CD4-positive, CD25-positive, alpha-beta regulatory T cell (primary cell): ENCODE measurements at places on chromosomes 1 and 21. TPM values are rescaled to one million over a fixed set of nuclear protein-coding genes. Genes with fewer than 3 reads are reported as not detected.

DNA sequence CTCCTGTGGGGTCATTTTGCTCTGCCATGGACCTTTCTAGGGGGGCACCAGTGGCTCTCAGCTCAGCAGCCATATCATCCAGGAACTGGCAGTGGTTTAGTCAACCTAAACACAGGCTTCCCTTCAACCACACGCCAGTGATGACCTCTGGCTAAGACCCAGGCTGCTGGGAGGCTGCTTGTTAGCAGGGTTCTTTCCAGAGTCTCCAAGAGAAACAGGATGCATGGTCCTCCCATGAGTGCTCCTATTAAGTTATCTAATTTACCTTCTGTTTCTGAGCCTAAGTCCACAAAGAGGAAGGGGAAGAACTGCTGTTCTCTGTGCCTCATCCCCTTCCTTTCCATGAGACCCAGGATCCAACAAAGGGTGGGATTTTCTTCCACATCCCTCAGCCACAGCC is 137.3 kb upstream of the PLXNA2 start:
- H3K27ac ChIP-seq = no peak overlapping the region
- no peak overlapping the region for H3K4me3 ChIP-seq
- no peaks in the 10 kb centered on the region for H3K36me3 ChIP-seq

TINAGL1 gene
- not detected for polyA plus RNA-seq

GRCh38 chr1:54926970-54927369 is 40.0 kb upstream of the DHCR24 start:
- H3K4me3 ChIP-seq = no peak overlapping the region
- DNase-seq = no peak

- H3K27me3 ChIP-seq = no peaks in the 10 kb centered on the region
- H3K36me3 ChIP-seq = no peaks in the 10 kb centered on the region
These were observed 121.0 kb downstream of the TMEM53 start for GRCh38 chr1:44553127-44553758.

DNA sequence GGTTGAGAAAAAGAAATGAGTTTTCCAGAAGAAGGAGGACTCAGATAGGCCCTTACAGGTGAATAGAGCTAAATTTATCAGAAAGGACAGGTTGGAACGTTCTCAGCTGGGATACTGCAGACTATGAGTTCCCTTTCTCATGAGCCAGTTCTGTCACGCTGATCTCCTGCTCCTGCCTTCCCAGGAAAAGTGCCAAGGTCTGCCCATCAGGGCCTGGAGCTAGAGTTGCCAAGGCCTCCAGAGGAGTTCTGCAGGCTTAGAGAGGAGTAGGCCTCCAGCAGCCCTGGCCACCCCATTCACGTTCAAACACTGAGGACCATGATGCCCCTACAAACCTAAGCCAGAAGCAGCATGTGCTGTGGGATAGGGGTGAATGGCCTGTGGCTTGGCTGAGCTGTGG is 126.8 kb upstream of the TNR start:
- no peaks in the 10 kb centered on the region for H3K27me3 ChIP-seq
- no peaks in the 10 kb centered on the region for H3K4me1 ChIP-seq
- H3K36me3 ChIP-seq = no peaks in the 10 kb centered on the region
- no peak overlapping the region for H3K4me3 ChIP-seq
- DNase-seq = no peak

DNA sequence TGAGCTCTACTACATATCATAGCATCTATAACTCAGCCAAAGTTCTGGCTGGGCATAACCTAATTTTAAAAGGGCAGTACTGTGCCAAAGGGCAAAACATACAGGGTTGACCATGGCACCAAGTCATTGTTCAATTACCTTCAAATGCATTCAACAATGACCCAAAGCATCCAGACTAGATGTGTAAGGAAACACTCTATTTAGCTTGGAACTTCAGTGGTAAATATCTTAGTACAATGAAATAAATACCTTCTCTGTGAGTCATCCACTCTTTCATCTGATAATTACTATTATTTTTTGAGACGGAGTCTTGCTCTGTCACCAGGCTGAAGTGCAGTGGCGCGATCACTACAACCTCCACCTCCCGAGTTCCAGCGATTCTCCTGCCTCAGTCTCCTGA is 70.0 kb downstream of the NVL start:
- no peak for DNase-seq
- H3K36me3 ChIP-seq = peaks cover 7% of the 10 kb centered on the region
- no peaks in the 10 kb centered on the region for H3K27me3 ChIP-seq
- no peak overlapping the region for H3K27ac ChIP-seq
- peaks cover 3% of the 10 kb centered on the region for H3K4me1 ChIP-seq

GRCh38 chr1:19322481-19322880 is 10.4 kb downstream of the SLC66A1 start:
- H3K36me3 ChIP-seq = no peaks in the 10 kb centered on the region
- H3K27me3 ChIP-seq = no peaks in the 10 kb centered on the region
- H3K27ac ChIP-seq = no peak overlapping the region
- no peak overlapping the region for H3K4me3 ChIP-seq
- no peaks in the 10 kb centered on the region for H3K4me1 ChIP-seq
- no peak for DNase-seq

C1orf74 gene
- polyA plus RNA-seq = 0.32 TPM

FNDC5 gene
- polyA plus RNA-seq = not detected

DNA sequence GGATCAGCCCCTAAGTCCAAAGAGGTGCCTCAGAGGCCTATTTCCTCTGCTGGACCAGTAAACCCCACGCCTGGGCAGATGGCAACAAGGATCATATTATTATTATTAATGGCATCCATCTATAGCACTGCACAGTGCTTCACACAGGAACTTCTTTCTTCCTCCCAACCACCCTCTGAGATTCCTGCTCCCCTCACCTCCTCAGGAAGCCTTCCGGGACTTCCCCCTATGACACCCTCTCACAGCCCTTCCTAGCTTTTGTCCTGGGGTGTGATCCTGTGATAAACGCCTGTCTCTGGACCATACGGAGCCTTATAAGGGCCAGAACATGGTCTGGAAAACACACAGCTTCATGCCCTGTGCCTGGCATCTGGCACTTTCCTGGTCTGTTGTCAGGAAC is 3.2 kb downstream of the FBXO2 start:
- H3K27ac ChIP-seq = no peak overlapping the region
- H3K4me3 ChIP-seq = no peak overlapping the region
- DNase-seq = no peak
- no peaks in the 10 kb centered on the region for H3K27me3 ChIP-seq

- H3K4me3 ChIP-seq = no peak overlapping the region
- no peak overlapping the region for H3K27ac ChIP-seq
- H3K27me3 ChIP-seq = peaks cover 2% of the 10 kb centered on the region
- no peaks in the 10 kb centered on the region for H3K4me1 ChIP-seq
- no peaks in the 10 kb centered on the region for H3K36me3 ChIP-seq
- no peak for DNase-seq
These were observed 67.2 kb downstream of the SYDE2 start for GRCh38 chr1:85133565-85134159.

NGF gene
- polyA plus RNA-seq = not detected

- H3K4me1 ChIP-seq = peaks cover 6% of the 10 kb centered on the region
- no peak overlapping the region for H3K4me3 ChIP-seq
- no peak for DNase-seq
- H3K36me3 ChIP-seq = no peaks in the 10 kb centered on the region
- no peak overlapping the region for H3K27ac ChIP-seq
- H3K27me3 ChIP-seq = no peaks in the 10 kb centered on the region
These were observed 27.0 kb upstream of the PEF1 start for GRCh38 chr1:31671561-31672201.

GRCh38 chr1:224273641-224274040 is 56.3 kb downstream of the NVL start:
- H3K36me3 ChIP-seq = peaks cover 31% of the 10 kb centered on the region
- no peaks in the 10 kb centered on the region for H3K27me3 ChIP-seq
- H3K27ac ChIP-seq = no peak overlapping the region
- DNase-seq = no peak

DNA sequence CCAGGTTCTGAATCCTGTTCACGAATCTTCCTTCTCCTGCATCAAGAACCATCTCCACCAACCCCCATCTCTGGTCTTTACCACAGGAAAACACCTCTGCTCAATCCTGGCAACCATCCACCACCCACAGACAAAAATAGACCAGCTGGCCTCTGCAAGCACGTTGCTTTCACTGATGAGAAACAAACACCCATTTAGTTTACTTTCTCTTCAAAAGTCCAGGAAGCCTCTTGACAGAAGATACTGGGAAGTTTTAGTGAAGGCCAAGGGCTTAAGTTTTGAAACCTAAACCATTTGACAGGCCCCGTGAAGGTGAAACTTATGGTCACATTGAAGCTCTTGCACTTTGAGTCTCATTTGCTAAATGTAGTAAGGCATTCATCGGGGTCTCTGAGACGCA is 122.6 kb upstream of the PPP2R5A start:
- peak; percentile 11 for DNase-seq
- H3K27me3 ChIP-seq = no peaks in the 10 kb centered on the region
- H3K27ac ChIP-seq = no peak overlapping the region
- H3K36me3 ChIP-seq = no peaks in the 10 kb centered on the region
- peaks cover 4% of the 10 kb centered on the region for H3K4me1 ChIP-seq

GRCh38 chr1:26538480-26539412 is 9.2 kb downstream of the RPS6KA1 start:
- peak; percentile 19 for DNase-seq
- H3K4me1 ChIP-seq = peaks cover 81% of the 10 kb centered on the region
- peak overlapping the region; percentile 47 for H3K27ac ChIP-seq
- no peaks in the 10 kb centered on the region for H3K27me3 ChIP-seq

DNA sequence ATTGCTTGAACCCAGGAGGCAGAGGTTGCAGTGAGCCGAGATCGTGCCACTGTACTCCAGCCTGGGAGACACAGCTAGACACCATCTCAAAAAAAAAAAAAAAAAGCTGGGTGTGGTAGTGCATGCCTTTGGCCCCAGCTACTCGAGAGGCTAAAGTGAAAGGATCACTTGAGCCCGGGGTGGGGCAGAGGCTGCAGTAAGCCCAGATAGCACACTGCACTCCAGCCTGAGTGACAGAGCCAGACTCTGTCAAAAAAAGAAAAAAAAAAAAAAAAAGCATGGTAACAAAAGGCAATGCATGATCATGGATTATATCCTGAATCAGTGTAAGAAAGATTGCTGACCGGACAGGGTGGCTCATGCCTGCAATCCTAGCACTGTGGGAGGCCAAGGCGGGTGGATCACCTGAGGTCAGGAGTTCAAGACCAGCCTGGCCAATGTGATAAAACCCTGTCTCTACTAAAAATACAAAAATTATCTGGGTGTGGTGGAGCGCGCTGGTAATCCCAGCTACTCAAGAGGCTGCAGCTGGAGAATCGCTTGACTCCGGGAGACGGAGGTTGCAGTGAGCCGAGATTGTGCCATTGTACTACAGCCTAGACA is 76.3 kb downstream of the RUSC1 start:
- no peak overlapping the region for H3K27ac ChIP-seq
- no peaks in the 10 kb centered on the region for H3K4me1 ChIP-seq
- H3K27me3 ChIP-seq = no peaks in the 10 kb centered on the region
- no peak for DNase-seq

- H3K36me3 ChIP-seq = peaks cover 20% of the 10 kb centered on the region
- H3K27ac ChIP-seq = no peak overlapping the region
- H3K4me3 ChIP-seq = no peak overlapping the region
- no peaks in the 10 kb centered on the region for H3K27me3 ChIP-seq
- no peak for DNase-seq
These were observed 7.0 kb upstream of the SPATC1L start for GRCh38 chr21:46191257-46191685.

GRCh38 chr1:233075915-233076295 is 125.5 kb downstream of the NTPCR start:
- no peak overlapping the region for H3K4me3 ChIP-seq
- H3K27ac ChIP-seq = no peak overlapping the region
- no peak for DNase-seq
- H3K4me1 ChIP-seq = no peaks in the 10 kb centered on the region

C8B gene
- polyA plus RNA-seq = not detected

DNA sequence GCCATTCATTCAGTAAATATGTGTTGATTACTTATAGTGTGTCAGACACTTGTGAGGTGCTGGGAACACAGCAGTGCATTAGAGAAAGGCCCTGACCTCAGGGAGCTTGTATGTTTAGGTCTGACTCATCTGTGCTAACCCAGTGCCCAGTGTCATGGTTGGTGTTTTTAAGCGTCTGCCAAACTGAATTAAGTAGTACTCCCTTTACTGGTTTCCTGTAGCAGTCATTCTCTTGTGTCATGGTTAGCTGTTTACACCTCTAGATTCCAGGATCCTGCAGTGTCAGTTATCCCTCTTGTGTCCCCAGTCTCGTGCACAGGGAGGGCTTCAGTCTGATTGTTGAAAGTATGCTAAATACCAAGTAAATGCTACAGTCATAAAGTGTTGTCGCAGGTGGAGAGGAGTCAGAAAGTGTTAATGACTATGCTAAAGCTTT is 14.2 kb downstream of the UCK2 start:
- H3K27ac ChIP-seq = no peak overlapping the region
- H3K4me3 ChIP-seq = no peak overlapping the region
- no peaks in the 10 kb centered on the region for H3K36me3 ChIP-seq
- H3K27me3 ChIP-seq = no peaks in the 10 kb centered on the region

LCE3E gene
- polyA plus RNA-seq = not detected

ICOSLG gene
- 1.9 TPM for polyA plus RNA-seq

GRCh38 chr1:212438831-212439237 is 6.1 kb downstream of the NENF start:
- H3K4me1 ChIP-seq = peaks cover 2% of the 10 kb centered on the region
- no peaks in the 10 kb centered on the region for H3K27me3 ChIP-seq
- no peak for DNase-seq
- peaks cover 2% of the 10 kb centered on the region for H3K36me3 ChIP-seq
- no peak overlapping the region for H3K4me3 ChIP-seq
- no peak overlapping the region for H3K27ac ChIP-seq

DNA sequence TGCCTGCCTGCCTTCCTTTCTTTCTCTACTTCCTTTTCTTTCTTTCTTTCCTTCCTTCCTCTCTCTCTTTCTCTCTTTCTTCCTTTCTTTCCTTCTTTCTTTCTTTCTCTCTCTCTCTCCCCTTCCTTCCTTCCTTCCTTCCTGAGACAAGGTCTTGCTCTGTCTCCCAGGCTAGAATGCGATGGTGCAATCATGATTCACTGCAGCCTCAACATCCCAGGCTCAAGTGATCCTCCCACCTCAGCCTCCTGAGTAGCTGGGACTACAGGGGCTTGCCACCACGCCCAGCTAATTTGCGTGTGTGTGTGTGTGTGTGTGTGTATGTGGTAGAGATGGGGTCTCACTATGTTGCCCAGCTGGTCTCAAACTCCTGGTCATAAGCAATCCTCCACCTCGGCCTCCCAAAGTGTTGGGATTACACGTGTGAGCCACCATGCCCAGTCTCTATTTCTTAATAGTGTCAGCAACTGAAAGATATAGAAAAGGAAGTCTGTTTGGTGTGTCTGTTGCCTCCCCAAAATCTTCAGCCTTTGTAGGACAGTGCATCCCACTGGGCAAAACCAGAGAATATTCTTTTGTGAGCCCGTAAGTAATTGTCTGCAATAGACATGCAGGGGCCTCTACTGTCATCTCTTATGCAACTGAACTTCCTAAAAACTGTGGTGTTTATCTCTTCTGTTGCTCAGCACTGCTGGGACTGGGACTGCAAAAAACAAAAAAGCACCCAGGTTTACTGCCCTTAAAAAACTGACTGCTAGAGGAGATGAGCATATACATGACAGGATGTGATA is 20.9 kb upstream of the RAB4A start:
- peaks cover 37% of the 10 kb centered on the region for H3K4me1 ChIP-seq
- DNase-seq = no peak
- no peak overlapping the region for H3K27ac ChIP-seq
- no peak overlapping the region for H3K4me3 ChIP-seq

KCNK2 gene
- not detected for polyA plus RNA-seq

GRCh38 chr1:109890115-109890953 is 20.3 kb upstream of the CSF1 start:
- H3K4me1 ChIP-seq = peaks cover 3% of the 10 kb centered on the region
- H3K36me3 ChIP-seq = no peaks in the 10 kb centered on the region
- no peak overlapping the region for H3K4me3 ChIP-seq
- H3K27ac ChIP-seq = no peak overlapping the region
- H3K27me3 ChIP-seq = no peaks in the 10 kb centered on the region
- DNase-seq = no peak
